Transverse colon (tissue), 4 donors: ENCODE measurements at places on chromosomes 16 and 17. TPM values are rescaled to one million over a fixed set of nuclear protein-coding genes. Genes with fewer than 3 reads are reported as not detected.

DNA sequence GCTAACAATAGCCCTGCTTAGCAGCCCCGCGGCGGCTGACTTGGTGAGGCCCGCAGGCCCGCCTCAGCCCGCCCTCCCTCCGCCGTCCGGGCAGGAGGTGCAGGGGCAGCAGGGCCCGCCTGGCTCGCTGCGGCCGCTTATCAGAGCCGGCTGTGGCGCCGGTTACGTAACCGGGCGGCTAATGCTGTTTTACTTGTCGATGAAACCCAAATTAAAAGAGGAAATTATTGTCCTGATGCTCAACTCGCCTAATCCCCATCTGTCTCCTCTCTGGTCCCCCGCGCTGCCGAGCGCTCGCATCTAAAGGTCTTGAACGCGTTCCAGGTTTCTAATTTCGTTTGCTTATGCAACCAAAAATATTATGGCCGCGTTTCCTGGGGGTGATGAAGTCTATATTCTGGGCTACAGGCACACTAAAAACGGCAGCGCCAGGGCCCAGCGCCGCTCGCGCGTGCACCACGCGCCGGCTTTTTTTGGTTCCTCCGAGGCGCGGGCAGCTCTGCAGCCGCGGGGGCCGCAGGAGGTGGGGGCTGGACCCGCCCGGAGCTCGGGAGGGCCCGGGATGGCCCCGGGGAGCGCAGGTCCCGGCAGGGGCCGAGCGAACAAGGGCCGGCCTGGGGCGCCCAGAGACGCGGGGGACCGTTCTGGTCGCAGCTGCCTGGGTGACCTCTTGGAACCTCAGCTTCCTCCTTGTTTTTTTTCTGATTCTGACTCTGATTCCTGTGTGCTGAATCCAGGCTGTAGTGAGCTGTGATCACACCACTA is 65.2 kb upstream of the TOB1 start:
- no peaks in the 10 kb centered on the region for H3K36me3 ChIP-seq
- peak; percentile 80 for DNase-seq
- no peaks in the 10 kb centered on the region for H3K27me3 ChIP-seq
- peak overlapping the region; percentile 93 for H3K27ac ChIP-seq

DNA sequence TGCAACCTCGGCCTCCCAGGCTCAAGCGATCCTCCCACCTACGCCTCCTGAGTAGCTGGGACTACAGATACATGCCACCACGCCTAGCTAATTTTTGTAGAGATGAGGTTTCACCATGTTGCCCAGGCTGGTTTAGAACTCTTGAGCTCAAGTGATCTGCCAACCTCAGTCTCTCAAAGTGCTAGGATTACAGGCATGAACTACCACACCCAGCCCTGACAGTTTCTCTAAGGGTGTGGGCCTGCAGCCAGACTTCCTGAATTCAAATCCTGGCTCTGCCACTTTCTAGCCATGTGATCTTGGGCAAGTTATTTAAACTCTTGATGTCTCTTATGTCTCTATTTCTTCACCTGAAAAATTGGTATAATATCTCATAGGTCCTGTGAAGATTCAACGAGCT is 5.6 kb downstream of the CUEDC1 start:
- peak; percentile 53 for DNase-seq
- peak overlapping the region; percentile 99 for H3K27ac ChIP-seq
- no peaks in the 10 kb centered on the region for H3K36me3 ChIP-seq

JPH3 gene
- not detected for total RNA-seq

DNA sequence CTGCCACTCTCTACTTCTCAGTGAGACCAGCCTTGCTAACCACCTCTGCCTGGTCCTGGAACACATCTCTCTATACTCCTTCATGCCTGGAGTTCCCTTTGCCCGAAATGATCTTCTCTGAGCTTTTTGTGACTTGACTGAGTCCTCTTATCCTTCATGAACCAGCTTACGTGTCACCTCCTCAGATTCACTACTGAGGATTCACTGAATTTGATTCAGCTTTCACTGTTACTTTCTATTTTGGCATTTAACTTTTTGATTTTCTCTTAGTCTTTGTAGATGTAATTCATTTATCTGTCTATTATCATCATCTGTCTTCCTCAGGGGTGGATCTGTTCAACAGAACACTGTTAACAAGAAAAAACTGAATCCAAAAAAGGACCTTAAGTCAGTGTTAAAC is 95.6 kb downstream of the RPGRIP1L start:
- DNase-seq, result no peak
- H3K27me3 ChIP-seq, result no peaks in the 10 kb centered on the region
- no peak overlapping the region for H3K4me3 ChIP-seq
- H3K4me1 ChIP-seq, result no peaks in the 10 kb centered on the region

GRCh38 chr16:4548124-4548523 is 8.0 kb upstream of the C16orf96 start:
- no peaks in the 10 kb centered on the region for H3K36me3 ChIP-seq
- no peak overlapping the region for H3K27ac ChIP-seq
- H3K4me1 ChIP-seq, result no peaks in the 10 kb centered on the region
- no peaks in the 10 kb centered on the region for H3K27me3 ChIP-seq
- H3K4me3 ChIP-seq, result no peak overlapping the region
- no peak for DNase-seq

NLK gene
- total RNA-seq, result 28.1 TPM

DNA sequence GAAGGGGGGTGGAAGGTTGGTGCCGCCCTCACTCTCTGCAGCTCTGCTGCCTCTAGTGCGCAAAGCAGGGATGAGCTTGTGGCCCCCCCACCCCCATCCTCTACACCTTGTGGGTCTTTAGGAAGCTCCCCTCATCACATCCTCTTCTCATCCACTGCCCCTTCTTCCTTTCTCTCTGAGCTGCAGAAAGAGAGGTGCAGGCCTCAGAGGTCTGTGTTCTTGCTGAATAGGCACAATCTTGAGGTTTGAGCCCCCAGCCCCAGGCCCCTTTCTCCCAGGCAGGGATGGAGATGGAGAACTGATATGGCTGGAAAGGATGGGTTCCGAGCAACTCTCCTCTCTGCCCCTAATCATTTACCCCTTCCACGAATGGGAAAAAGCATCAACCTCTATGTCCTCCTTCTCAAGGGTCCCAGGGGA is 2.6 kb downstream of the CACNA1G start:
- no peak for DNase-seq
- H3K27me3 ChIP-seq, result peaks cover 95% of the 10 kb centered on the region
- H3K4me1 ChIP-seq, result peaks cover 37% of the 10 kb centered on the region
- no peaks in the 10 kb centered on the region for H3K36me3 ChIP-seq

- H3K27me3 ChIP-seq, result no peaks in the 10 kb centered on the region
- no peak overlapping the region for H3K4me3 ChIP-seq
- peaks cover 26% of the 10 kb centered on the region for H3K4me1 ChIP-seq
- H3K36me3 ChIP-seq, result no peaks in the 10 kb centered on the region
These were observed 347.5 kb upstream of the TNRC6C start for GRCh38 chr17:77610972-77611521.

GAS7 gene
- total RNA-seq, result 9.2 TPM

GRCh38 chr17:39364236-39365025 is 37.0 kb downstream of the FBXL20 start:
- peak overlapping the region; percentile 34 for H3K27ac ChIP-seq
- no peaks in the 10 kb centered on the region for H3K36me3 ChIP-seq
- H3K4me3 ChIP-seq, result no peak overlapping the region
- peaks cover 29% of the 10 kb centered on the region for H3K4me1 ChIP-seq
